ENCODE measurements at places on chromosomes 4 and X.

- DNase-seq, result no peak
These were observed 15.3 kb upstream of the PDGFRA start for GRCh38 chr4:54213761-54214160.

GRCh38 chr4:794900-795725, 30.8 kb downstream of the CPLX1 start:
- no peak for DNase-seq

DNA sequence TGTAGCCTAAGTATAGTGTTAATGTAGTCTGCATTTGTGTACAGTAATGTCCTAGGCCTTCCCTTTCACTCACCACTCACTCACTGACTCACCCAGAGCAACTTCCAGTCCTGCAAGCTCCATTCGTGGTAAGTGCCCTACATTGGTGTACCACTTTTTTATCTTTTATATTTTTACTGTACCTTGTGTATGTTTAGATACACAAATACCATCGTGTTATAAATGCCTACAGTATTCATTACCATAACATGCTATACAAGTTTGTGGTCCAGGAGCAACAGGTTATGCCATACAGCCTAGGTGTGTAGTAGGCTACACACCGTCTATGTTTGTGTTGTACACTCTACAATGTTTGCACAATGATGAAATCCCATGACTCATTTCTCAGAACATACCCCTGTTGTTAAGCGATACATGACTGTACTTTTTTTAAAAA, 15.4 kb downstream of the TSPAN5 start:
- DNase-seq, result no peak

- no peak for DNase-seq
These were observed 11.9 kb upstream of the LINC00632 start for GRCh38 chrX:140697618-140698017.

- DNase-seq, result no peak
These were observed 21.9 kb upstream of the ANXA3 start for GRCh38 chr4:78529569-78530209.

DNA sequence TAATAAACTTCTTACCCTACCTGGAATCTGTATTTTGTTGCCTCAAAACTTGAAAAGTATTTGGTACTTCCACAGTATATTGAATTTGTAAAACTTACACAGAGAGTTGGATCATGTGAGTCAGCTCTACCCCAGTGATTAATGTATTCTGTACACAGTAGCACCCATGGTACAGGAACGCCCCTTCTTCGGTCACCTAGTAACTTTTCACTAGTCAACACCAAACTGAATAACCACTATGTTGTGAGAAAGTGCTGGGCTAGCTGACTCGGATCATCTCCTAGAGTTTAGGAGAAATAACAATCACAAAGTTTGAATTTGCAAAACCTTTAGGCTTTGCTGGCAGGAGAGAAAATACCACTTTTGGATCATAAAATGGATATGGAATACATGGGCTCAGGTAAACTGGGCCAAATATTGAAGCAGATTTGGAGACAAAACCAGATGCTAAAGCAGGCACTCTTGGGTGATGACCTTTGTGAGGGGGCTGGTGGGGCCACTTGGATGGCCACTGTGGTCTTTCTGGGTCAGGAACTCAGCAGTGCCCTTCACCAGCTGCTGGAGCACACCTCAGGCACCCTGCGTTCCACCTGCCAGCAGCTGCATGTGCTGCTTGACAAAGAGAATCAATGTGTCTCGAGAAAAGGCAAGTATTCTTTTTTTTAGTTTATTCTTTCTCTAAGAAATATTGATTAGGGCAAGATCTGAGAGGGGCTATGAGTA, at the start of gene DTHD1:
Gene DTHD1 (plus strand): TSS at position 233 of the 723 bp plus-strand sequence. CDS start 143 bp downstream, at position 376.
- no peak for DNase-seq

- no peak for DNase-seq
These were observed 209.5 kb upstream of the LNX1 start for GRCh38 chr4:53800741-53801140.

GRCh38 chr4:128832243-128832625, 22.7 kb downstream of the JADE1 start:
- DNase-seq, result no peak

- DNase-seq, result peak; percentile 58
These were observed 41.4 kb downstream of the SRPX2 start for GRCh38 chrX:100685284-100685996.

DNA sequence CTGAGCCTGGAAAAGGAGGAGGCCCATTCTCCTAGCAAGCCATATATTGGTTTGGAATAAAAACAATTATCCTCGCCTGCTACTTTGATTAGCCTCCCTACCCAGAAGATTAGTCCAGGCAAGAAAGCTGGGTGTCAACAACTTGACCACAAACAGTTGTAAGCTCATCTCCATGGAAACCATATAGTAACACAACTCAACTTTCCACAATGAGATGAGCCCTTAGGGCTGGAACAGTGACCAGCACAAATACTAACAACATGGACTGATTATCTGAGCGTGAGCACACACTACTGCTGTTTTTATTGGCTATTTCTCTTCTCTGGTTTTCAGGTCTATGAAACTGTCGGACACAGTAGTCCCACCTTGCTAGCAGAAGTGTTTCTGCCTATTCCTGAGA, 80.8 kb downstream of the CC2D2A start:
- no peak for DNase-seq
